Chondrocyte (in vitro differentiated cells): ENCODE measurements at places on chromosomes 6 and 20.

- no peak for DNase-seq
These were observed 17.4 kb upstream of the NCOA3 start for GRCh38 chr20:47484303-47484702.

DNA sequence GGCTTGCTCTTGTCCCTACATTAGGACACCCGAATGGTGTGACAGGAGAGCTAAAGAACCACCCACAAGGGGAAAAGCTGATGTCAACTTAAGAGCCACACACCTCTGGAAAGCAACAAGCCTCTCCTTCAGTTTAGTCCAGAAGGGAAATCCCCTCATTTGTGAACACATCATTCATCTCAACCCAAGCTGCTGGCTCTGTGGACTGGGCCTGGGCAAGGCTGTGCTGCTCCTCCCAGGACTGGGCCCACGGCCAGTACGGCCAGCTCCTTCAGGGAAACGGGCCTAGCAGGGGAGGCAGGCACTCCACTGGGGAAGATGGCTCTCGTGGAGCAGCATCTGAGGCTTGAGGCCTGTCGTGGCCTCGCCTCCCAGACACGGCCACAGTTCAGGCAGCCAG is 12.8 kb upstream of the SLC4A11 start:
- DNase-seq = no peak

DNA sequence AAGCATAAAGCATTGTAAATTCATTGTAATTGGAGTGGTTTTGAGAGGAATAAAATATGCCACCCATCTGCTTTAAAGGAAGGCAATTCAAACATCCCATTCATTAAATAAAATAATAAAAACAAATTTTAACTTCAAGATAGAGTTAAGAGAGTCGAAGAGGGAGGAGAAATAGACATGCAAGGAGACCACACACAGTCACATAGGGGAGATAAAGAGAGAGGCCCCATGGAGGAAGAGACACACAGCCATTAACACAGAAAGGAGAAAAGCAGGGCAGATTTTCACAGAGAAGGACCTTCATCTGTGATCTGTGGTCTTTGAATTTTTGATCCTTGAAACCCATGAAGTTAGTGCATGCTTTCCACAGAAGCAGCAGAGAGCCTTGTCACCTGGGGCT is 214.3 kb upstream of the TCF21 start:
- no peak for DNase-seq

DNA sequence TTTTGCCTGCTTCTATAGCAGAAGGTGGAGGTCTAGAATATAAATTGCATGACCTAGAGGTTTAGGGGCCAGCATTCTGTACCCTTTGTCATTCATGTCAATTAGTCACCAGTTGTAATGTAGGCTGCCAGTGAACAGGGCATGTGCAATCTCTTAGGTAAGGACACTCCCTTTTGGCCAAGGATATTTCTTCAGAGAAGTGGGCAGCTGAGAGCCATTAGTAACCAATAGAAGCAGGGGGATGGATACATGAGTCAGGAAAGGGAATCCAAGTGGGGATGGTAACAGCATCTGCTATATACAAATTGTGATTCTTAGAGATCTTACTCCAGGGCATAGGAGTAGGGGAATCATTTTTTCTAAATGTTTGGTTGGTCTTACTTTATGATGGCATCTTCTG is 494.2 kb upstream of the JAG1 start:
- DNase-seq = no peak

DNA sequence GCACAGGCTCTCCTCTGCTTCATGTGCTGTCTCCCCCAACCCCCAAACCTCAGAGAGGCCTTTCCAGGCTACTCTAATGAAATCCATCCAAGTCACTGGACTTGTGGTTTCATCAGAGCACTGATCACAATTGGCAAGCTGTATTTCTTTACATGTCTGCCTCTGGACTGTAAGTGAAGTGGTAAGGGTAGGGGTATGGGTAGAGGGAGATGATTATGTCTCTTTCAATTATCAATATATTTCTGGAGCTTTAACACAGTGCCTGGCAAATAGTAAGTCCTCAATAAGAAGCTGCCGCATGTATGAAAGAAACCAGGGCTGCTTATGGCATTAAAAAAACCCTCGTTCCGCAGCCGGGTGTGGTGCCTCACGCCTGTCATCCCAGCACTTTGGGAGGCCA is 5.4 kb downstream of the TRERF1 start:
- no peak for DNase-seq

DNA sequence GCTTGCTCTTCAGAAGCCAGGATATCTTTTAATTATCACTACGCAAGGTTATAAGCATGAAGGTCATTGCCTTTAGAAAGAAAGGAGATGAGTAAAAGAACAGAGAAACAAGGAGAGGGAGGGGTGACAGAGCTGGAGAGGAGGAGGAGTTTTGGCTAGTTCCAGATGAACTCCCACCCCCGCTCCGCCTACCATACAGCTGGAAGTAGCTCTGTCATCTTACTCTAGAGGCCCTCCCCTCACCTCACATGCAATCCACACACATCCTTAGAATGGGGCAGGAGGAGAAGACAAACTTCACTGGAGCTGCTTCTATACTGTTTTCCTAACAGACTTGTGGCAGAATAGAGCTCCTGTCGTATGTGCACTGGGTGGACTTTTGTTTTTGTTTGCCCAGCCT is 144.7 kb downstream of the SCML4 start:
- no peak for DNase-seq

DNA sequence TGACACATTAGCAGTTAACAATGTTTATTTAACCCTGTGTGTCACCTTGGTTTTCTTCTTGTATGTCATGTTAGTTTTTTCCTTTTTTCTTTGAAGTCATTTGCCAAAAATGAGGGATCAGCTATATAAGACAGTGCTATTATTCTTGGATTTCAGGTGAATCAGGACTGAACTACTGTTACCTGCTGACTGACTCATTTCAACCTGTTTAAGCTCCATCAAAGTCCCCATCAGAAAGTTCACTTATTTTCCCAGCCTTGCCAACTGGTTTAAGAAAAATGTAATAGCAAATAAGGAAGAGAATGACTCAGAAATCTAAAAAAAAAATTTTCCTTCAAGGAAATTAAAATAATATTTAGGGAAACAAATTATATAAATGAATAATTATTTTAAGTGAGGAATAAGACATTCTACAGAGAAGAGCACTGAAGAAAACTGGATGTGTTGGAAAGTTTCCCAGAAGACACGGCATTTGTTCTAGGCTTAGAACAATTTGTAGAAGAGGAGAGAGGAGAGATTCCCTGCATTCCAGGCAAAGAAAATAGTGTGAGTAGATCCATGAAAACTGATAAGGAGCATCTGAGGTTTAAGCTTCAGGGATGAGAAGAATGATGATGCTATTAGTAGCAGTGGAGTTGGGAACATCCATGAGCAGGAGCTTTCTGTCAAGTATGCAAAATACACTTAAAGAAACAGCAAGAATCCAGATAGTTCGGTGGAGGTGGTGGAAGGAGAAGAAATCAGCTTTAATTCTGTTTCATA is 84.9 kb upstream of the SIM1 start:
- DNase-seq = no peak

DNA sequence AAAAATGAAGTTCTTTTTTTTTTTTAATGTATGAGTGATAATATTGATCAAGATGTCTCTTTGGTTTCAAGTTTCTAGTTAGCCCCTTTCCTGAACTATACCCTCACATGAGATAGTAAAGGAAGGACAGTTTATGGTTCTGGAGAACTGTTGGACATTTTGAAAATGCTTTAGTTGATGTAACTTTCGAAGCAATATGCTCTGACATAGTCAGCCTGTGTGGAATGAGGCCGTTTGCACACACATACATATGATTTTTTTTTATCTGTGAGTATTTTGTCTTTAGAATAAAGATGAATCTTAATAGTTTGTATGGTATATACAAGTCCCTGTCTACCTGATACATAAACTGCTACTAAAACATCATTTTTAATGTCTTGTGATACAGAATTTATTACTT is 177.0 kb downstream of the ARID1B start:
- DNase-seq = no peak

DNA sequence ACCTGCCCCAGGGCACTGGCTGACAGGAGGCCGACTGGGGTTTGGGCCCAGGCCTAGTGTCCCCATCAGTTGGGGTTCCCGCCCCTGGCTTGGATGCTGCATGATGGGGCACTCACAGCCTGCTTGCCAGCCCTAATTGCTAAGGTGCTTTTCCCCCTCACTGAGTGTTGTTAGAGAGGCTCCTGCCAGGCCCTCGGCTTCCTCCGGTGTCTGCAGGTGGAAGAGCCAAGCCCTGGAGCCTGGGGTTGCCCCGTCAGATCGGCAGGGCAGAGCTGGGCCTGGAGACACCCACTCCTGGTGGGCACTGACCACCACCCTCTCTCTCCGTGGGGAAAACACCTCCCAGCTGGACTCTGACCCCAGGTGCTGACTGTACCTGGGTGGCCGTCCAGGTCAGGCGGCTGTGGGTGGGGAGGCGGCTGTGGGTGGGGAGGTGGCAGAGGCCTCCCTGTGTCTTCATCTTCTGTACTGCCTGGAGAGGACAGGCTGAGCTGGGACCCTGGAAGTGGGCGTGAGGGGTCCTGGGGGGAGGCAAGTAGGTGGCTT is 6.0 kb upstream of the CABLES2 start:
- no peak for DNase-seq

DNA sequence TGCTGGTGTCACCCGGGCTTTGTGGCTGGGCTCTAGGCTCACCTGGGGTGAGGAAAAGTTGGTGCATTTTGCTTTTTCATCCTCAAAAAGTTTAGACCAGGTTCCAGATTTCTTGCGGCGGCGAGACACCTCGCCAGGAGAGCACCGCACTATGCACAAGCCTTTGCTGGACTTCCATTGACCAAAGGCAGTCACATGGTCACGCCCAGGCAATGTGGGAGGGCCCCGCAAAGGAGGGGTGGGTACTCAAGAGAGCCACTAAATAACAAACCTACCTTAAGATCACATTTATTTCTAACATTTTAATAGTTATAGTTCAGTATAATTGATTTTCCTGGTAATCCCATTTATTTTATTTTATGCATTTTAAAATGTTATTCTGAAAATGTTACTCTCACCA is 3.0 kb upstream of the KIF16B start:
- DNase-seq = no peak

DNA sequence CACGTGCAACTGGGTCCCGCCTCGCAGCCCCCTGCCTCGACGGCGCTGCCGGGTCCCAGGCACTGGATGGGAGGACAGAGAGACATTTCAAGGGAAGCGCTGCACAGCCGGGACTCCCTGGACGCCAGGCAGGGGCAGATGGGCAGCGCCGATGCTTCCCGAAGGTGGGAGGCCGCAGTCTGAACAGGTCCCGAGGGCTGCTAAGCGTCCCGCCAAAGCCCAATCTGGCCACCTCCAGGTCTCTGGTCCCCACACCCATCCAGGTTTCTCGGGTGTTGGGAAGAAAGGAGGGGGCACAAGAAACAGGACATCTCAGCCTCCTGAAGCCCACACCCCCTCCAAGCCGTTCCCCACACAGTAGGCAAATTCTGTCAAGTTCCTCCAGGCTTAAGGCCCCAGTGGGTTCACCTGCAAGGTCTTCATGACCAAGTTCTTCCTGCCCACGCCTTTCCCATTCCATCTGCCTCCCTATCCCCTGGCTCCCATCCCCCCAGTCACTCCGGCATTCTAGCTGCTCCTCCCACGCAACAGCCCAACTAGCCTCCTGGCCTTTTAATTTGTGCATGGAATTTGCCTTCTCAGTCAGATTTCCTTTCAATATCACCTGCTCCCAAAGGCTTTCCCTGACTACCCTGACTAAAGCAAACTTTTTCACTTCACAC is 5.4 kb upstream of the CPXM1 start:
- no peak for DNase-seq

DNA sequence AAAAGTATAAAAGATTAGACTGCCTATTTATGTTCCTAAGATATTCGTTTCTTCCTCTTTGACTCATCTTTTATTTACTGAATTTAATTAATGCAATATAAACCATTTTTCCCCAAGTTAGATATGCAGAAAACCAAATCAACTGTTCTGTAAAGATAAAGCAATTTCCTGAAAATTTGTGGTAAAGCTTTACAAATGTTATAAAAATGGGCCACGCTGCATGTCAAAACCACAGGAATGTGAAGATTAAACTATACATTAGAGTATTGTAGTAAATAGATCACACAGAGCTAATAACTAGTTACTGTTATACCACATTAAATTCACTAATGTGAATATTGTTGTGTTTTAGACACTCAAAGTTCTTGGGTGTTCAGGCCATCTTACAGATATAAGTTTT is 83.4 kb downstream of the OPN5 start:
- no peak for DNase-seq

GRCh38 chr6:81984599-81984998 is 232.1 kb upstream of the TENT5A start:
- no peak for DNase-seq

GRCh38 chr6:105178110-105178509 is 1.7 kb downstream of the POPDC3 start:
- no peak for DNase-seq

DNA sequence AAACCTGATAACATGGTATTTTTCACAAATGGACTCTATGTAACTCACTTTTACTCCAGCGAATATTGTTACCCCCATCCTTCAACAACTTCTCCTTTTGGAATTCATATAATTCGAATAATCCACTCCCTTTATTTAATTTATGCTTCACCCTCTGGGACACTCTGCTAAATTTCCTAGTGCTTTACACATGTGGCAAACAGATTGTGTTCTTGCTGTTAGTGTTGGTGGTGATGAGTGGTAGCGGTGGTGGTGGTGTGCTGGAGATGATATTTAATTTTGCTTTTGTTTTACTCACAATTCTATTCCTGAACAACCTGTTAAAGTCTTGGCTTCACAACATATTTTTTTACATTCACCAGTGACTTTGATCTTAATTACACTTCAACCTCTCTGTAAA is 32.8 kb downstream of the HTR1B start:
- no peak for DNase-seq

GRCh38 chr6:44010411-44011349 is 116.6 kb downstream of the MRPL14 start:
- peak; percentile 90 for DNase-seq

- DNase-seq = no peak
These were observed 171.4 kb downstream of the CD109 start for GRCh38 chr6:73867411-73867810.

DNA sequence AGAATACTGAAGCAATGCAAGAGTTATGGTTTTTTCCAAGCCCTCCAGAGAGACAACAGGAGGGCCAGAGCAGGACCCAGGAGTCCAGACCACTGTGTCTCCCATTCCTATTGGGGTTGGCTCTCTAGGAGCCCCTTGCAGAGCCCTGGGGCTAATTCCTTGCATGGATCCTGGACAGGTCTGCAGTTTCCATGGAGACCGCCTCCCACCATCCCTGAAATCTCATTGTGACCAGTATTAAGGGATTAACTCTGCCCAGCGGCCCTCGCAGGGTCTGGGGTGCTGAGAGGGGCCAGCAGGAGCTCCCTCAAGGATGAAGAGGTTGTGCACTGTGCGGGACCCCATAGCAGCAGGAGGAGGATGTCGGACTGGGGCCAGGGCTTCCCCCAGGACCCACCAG is 34.8 kb downstream of the HNF4A start:
- peak; percentile 80 for DNase-seq
